Stimulated activated CD4-positive, alpha-beta T cell treated with anti-CD3 and anti-CD28 coated beads, Interleukin-2, amount 100 ng/mL, for 48 hours (primary cell): ENCODE measurements at places on chromosomes 6 and 20.

- no peak for DNase-seq
Measured at GRCh38 chr6:133788556-133788955, 100.4 kb upstream of the TCF21 start.

DNA sequence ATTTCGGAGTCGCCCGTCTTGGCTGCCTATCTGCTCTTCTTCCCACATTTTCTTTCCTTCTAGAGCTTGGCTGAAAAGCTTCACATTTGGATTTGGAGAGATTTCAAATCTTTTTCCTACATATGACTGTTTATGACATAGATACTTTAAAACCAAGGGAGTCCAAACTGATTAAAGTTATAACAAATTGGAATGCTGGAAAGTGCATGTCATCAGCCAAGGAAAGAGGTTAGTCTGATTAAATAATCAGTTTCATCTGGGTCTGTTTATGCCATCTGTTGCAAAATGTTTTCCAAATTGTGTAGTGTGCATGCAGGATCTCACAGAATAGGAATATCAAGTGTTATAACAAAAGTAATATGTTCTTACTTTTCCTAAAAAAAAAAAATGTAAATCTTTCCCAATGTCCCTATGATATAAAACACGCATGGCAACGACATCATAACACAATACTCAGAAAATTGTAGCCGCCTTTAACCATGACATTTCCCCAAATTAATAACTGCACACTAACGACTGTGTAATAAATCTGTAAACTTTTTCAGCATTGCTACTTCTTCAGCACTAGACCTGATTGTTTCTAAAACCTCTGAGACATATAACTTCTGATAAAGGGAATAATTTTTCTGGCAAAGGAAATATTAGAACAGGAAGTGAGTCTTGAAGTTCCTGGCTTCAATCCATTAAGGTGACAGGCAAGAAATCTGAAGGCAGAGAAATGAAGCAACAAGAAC is 230.2 kb upstream of the FOXQ1 start:
- DNase-seq, result no peak

- DNase-seq, result no peak
Measured at GRCh38 chr20:8438748-8439147, 306.7 kb downstream of the PLCB1 start.

DNA sequence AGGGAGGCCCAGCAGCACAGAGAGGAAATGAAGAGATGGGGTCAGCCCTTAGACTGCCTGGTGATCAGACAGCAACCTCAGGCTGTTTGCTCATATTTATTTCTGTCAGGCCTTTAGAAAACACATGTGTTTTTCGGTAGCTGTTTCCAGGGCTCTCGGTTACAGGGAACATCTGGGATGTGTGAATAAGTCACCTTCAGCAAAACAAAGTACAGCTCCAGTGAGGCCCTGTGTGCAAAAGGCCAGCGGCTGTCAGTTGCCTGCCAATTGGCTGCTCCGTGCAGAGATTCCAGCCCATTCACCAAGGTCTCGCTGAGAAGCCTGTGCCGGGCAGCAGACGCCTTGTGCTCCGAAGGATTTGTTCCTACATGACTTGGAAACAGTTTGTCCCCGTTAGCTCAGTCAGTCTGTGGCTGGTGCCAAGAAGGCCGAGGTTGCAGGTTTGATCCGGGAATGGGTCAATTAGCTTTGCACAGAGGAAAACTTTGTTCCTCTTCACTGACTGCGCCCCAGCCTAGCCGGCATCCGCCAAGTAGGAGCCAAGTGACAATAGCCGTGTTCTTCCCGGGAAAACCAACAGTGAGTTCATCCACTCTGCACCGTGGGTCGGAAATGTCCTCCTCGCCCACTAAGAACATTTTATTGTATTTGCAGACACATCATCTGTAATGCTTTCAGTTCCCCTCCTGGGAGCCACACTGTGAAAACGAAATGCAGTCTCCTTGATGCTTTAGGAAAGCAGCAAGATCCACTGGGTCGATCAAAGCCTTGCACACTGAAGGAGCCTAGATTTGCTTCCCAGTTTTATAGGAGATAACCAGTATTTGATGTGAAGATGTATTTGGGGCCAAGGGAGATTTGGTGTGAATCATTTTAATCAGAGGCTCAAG is 315.4 kb upstream of the CDYL start:
- no peak for DNase-seq

DNA sequence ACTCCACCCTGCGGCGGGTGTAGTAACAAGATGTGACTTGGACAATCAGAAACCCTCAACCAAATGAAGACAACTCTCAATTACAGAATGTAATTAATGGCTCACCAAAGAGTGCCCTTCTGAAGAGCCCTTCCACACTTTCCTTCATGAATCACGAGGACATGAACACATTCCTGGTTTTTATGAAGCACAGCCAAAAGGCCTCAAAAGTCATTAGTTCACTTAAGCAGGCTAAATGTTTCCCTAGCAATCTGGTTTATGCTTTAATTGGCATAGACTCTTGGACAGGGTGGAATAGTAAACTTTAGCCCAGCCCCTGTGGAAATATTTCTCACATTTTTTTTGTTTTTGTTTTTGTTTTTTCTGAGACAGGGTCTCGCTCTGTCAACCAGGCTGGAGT is 20.5 kb downstream of the CPNE5 start:
- DNase-seq, result no peak

DNA sequence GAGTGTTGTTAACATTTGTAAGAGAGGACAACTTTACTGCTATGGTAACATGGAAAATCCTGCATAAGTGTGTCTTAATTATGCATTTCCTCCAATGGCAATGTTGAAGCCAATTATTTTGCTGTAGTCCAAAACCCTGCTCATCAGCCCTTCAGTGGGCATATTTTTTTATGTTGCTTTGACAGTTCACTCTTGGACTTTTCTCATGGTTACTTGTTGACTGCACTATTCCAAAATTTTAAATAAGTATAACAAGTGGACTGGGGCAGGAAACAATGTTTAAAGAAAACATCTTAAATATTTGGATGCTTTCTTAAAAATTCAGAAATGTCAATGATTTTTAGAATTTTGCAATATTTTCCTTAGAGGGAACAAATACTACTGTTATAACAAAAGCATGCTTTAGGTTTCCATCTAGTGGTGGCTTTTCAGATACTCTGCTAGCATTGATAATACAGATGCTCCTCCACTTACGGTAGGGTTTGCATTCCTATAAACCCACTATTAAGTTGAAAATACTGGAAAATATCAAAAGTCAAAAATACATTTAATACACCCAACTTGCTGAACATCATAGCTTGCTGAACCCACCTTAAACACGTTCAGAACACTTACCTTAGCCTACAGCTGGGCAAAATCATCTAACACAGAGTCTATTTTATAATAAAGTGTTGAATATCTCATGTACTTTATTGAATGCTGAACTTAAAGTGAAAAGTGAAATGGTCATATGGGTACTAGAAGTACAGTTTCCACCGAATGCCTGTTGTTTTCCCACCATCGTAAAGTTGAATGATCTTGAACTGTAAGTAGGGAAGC is 86.4 kb downstream of the ADGRG6 start:
- no peak for DNase-seq

GRCh38 chr6:169763308-169763707 is 11.9 kb downstream of the ERMARD start:
- DNase-seq, result no peak

- DNase-seq, result no peak
Measured at GRCh38 chr6:116136373-116136772, 10.4 kb upstream of the COL10A1 start.

- no peak for DNase-seq
Measured at GRCh38 chr6:137845460-137845859, 21.6 kb upstream of the TNFAIP3 start.

DNA sequence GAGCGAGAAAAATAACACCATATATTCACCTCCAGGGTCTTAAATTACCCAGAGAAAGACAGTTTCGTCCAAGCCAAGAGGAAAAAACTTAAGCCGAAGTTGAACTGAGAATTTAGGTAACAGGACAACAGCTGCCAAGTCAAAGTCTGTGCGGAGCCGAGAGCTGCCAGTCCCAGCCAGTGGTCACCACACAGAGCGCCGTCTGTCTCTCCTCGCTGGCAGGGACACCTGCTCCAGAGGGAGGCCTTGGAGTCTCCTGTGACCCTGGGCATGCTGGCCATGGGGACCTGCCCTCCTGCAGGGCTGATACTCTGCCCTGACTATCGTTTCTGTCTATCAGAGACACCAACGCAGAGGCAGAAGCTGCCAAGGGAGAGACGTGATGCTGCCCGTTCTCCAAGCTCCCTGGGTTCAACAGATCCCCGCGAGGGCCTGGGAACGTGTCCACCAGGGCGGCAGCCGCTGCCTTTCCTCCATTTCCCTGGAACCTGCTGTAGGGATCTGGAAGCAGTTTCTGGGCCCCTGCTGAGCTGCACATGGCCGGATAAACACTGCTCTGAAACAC is 341.3 kb downstream of the SMOC2 start:
- no peak for DNase-seq

DNA sequence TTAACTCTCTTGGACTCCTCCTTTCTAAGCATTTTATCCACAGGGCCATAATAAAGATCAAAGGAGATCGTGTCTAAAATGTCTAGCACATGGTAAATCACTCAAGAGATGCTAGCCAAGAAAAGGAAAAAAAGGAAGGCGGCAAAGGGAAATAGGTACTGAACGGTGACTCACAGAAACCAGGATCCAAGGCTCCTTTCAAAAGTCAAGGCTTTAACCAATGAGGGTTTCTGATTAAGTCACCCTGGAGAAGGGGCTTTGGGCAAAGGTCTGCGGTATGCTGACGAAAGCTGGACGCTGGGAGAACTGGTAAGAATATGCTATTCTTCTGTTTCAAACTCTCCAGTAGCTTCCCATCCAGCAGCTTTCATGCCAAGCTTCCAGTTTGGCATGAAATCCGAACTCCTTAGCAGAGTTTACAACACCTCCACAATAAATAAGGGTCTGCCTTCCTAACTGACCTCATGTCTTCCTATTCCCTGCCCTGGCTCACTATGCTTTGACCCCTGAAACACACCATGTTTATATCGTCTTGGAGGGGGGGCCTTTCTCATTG is 1.0 kb downstream of the TOMM34 start:
- DNase-seq, result no peak

DNA sequence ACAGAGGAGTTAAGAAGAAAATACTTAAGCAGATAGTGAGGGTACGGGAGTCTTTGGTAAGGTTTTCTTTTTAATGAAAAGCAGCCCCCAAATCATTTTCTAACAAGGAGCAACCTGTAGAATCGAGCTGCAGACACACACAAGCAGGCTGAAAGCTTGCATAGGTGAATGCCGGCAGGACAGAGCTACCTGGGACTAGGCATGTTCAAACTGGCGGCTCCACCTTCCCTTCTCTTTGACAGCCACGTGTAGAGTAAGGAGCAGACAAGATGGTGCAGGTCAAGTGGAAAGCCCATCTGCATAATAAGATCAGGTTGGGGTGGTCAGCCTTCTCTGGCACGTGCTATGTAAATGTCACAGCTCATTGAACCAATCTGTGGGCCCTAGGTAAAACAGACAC is 1292.4 kb downstream of the EPHA7 start:
- no peak for DNase-seq

DNA sequence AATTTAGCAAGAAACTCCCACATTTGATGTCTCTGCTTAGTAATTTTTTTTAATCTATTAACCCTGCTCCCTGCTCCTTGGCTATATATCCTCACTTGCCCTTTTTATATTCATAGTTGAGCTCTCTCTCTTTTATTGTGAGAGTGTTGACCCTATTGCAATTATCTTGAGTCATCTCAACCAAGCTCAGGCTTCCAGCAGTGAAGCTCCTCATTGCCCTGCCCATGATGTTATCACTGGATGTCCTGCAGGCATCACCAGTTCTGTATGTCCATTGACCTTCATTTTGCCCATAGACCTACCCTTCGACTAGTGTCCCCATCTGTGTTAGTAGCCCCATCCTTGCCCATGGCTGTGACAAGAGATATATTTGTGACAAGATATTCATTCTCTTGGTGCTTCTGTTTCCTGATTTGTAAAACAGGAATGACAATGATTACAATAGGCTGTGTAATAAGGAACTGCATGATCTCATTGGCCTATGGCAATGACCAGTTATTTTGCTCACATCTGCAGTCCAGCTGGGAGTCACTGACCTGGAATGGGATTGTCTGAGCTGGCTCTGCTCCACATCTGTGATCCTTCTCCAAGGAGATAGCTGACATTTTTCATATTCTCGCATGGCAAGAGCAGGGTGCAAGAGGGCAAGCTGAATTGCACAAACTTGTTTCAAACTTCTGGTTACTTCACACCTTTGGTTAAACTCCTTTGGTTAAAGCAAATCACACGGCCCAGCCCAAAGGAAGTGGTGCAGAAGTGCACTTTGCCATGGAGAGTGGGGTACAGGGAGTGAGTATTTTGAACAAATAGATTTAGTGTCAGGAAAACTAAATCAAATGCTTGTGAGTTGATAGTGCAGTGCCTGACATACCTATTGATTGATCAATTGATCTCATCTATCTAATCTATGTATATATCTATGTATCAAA is 47.7 kb upstream of the CST5 start:
- no peak for DNase-seq

DNA sequence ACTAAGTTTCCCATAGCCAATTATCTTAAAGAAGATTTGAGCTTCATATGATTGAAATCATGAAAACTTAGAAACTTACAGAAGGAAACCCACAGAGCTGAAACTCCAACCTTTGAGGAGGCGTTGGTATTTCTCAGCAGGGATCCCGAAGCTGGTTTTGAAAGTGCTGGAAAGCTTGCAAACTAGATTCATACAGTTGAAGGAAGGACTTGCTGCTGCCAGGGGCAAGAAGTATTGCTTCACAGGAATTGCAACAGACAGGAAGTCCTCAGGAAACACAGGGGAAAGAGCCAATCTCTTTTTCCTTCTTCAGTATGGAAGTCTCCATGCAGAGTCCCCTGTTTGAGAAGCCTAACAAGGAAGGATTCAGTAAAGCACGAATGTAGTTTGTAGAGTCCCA is 419.7 kb downstream of the CD109 start:
- no peak for DNase-seq
